ENCODE measurements at places on chromosomes 12 and 14.

DNA sequence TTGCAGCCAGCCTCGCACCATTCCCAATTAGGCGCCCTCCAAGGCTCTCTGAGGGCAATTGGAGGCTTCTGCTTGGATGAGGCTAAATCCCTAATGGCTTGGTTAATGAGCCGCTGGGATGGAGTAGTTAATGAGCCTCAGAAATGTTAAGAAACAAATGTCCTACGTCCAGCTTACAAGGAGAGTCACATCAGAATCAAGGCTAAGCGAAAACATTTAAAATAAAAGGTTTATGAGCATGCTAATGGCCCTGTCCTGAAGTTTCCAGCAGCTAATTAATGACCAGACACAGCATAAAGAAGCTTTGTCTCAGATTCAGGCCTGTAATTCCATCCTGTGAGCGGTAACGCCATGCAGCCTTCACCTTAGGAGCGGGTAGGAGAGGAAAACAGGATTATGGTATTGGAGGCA, 200.7 kb upstream of the BCL2L14 start:
- DNase-seq = no peak

DNA sequence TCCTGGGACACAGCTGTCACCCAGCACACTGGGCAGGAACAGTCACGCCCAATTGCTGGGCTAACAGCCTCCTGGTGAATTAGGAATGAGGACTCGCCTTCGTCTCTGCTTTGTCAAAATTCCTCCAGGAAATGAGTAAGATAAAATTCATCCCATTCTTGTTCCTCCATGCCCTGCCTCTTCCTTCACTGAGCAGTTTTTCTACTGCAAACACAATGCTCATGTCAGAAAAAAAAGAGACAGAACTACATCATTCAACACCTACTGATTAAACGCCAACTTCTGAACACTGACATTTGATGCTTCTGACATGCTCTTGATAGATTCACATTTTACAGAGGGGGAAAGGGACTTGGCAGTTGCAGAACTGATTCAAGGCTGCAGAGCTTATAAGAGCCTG, 37.5 kb upstream of the DTX1 start:
- no peak for DNase-seq

- no peak for DNase-seq
These were observed 5.9 kb upstream of the SIVA1 start for GRCh38 chr14:104746934-104747481.

DNA sequence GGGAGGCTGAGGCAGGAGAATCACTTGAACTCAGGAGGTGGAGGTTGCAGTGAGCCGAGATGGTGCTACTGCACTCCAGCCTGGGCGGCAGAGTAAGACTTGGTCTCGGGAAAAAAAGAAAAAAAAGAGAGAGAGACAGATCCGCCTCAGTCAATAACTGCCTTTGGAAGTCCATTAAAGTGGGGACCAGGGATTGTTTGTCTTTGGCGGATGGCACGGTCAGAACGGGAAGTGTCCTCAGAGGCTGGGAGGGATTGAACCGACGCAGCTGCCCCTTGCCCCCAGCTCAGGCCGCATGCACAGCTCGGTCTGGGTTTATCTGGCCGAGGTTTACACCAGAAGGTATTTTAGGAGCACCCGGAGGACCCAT, 54.4 kb downstream of the TESC start:
- no peak for DNase-seq

DNA sequence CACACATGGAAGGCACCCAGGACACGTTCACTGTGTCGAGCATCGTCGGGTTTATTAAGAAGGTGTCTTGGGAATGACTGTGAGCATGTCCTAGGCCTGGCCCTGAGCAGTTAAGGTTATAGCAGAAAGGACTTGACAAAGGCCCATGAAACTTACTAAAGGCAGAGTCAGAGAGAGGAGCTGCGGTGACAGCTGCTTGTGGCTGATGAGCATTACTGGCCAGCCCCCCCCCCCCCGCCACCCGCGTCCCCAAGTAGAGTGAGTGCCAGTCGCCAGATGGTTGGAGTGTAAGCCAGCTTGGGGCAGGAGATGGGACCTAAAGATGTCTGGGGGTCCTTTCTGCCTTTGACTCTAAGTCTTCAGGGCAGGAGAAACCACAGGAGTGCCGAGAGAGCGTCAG, 169.9 kb downstream of the TSPAN9 start:
- DNase-seq = no peak
